Uterus (tissue), 4 donors: ENCODE measurements at places on chromosomes 12 and 14. TPM values are rescaled to one million over a fixed set of nuclear protein-coding genes. Genes with fewer than 3 reads are reported as not detected.

Gene KLRK1
- total RNA-seq, result 0.76 TPM

Gene RPGRIP1
- not detected for total RNA-seq

Gene CPNE6
- total RNA-seq, result 0.76 TPM

Gene KRT71
- total RNA-seq, result not detected

Gene GLIPR1L1
- not detected for total RNA-seq

Gene TMEM121
- total RNA-seq, result 9.1 TPM

DNA sequence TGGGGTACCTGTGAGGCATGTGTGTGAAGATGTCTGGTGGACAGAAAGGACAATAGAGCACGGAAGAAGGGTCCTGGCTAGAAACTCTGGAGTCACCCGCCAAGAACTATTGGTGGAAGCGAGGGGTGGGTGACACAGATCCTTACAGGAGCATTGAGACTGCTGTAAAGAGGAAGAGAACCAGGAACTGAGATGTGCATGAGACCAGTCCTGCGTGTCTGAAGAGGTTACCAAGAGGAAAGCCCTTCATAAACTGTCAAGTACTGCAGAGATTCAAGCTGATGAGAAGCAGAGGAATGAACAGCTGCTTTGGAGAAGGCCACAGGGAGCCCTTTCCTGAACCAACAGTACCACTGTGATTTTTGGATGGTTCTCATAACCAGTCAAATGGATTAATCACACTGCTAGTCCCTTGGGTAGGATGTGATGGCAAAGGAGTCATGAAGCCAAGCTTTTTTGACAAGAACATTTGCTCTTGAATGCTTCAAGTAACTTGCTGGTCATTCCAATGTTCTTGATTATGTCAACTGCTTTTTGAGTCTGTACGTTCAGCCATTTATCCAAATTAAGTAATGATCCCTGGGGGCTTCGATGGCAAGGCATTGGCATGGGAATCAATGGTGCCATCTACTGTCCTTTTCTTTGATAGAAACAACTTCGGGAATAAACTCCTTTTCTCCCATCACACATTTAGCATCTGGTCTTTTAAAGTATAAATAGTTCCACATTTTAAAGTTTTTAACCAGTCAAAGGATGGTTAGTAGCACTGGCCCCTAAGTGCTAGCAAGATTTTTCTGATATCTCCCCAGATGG is 42.9 kb downstream of the GPR135 start:
- no peaks in the 10 kb centered on the region for H3K36me3 ChIP-seq
- H3K27me3 ChIP-seq, result no peaks in the 10 kb centered on the region
- peak overlapping the region; percentile 83 for H3K27ac ChIP-seq
- no peaks in the 10 kb centered on the region for H3K4me1 ChIP-seq
- no peak overlapping the region for H3K4me3 ChIP-seq

DNA sequence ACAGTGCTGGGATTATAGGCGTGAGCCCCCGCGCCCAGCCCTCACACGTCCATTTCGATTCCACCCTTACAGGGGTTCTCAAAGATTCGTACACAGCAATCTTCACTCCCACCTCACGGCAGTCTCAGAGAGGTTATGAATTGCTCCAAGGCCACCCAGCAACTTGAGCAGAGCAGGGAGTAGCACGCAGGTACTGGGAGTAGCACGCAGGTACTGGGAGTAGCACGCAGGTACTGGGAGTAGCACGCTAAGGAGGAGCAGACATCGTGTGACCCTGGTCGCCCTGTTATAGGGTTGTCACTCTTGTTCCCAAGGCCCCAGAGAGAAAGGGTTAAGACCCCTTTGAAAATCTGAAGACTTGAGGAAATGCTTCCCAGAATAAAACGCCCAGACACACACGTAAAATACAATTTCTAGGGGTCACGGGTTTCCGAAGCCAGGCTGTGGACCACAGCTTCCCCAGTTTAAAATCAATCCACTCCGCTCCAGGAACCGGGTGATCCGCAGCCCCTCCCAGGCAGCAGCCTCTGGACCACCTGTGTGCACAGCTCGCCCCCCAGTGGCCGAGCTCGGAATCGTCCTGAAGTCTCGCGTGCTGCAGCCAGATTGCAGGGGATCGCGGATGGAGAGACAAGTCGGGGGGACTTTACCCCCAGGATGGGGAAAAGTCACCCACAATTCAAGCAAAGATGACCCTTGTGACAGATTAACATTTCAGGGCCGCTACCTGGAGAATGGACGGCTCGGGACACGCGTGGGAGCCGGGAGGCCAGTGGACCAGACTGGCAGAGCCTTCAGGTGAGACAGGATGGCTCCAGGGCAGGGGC is 92.0 kb downstream of the SCARB1 start:
- no peak overlapping the region for H3K27ac ChIP-seq
- peaks cover 3% of the 10 kb centered on the region for H3K4me1 ChIP-seq
- no peaks in the 10 kb centered on the region for H3K27me3 ChIP-seq
- no peak overlapping the region for H3K4me3 ChIP-seq
- H3K36me3 ChIP-seq, result no peaks in the 10 kb centered on the region
- peak; percentile 88 for DNase-seq

- DNase-seq, result peak; percentile 69
- no peak overlapping the region for H3K27ac ChIP-seq
- no peaks in the 10 kb centered on the region for H3K4me1 ChIP-seq
- no peaks in the 10 kb centered on the region for H3K36me3 ChIP-seq
Measured at GRCh38 chr12:48996794-48997718, 2.1 kb downstream of the DDN start.

DNA sequence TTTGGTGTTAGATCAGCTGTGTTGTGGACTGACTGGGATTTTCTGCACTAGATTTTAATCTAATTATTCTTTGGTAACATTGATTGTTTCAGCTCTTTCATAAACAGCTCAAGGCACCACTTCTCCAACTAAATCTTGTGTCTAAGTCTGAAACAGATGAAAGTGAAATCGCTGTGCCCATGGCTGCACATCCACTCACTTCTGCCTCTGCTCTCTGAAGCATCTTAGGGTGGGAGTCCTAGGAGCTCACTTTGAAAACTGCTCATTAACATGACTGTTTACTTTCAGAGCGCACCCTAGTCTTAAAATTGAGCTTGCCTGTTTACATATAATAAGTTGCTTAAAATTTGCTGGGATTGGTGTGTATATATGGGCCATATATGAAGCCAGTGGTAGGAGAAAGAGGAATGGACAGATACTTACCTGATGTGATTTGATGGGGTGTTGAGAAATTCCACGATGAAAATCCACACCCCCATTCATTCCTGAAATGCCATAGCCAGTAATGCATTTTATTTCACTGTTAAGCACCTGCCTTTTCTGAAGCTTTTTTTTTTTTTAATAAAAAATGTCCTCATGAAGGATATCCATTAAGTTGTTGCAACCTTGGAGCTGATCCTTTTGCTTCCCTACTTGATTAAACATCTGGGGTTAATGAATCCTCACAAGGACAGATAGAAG is 52.8 kb downstream of the PPFIBP1 start:
- peaks cover 11% of the 10 kb centered on the region for H3K4me1 ChIP-seq
- no peaks in the 10 kb centered on the region for H3K36me3 ChIP-seq
- no peak overlapping the region for H3K27ac ChIP-seq

DNA sequence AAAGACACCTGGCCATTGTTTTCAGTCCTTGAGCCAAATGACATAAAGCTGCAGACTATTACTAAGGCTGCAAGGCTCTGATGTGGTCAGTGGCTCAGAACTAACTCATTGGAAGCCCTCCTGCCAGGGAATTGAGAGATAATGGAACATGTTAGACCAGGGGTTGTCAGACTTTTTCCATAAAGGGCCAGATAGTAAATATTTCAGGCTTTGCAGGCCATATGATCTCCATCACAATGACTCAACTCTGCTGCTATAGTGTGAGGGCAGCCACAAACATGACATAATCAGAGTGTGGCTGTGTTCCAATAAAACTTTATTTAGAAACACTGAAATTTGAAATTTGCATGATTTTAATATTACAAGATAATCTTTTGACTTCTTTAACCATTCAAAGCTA is 140.3 kb downstream of the TMEM30B start:
- H3K36me3 ChIP-seq, result no peaks in the 10 kb centered on the region
- H3K4me1 ChIP-seq, result no peaks in the 10 kb centered on the region
- H3K27ac ChIP-seq, result no peak overlapping the region
- no peak for DNase-seq
- no peak overlapping the region for H3K4me3 ChIP-seq

GRCh38 chr12:110039085-110039807 is 9.1 kb downstream of the C12orf76 start:
- H3K4me1 ChIP-seq, result no peaks in the 10 kb centered on the region
- no peak overlapping the region for H3K27ac ChIP-seq
- no peak for DNase-seq

- no peak for DNase-seq
- no peaks in the 10 kb centered on the region for H3K36me3 ChIP-seq
- no peaks in the 10 kb centered on the region for H3K27me3 ChIP-seq
Measured at GRCh38 chr14:68534276-68534675, 258.6 kb downstream of the ZFP36L1 start.

DNA sequence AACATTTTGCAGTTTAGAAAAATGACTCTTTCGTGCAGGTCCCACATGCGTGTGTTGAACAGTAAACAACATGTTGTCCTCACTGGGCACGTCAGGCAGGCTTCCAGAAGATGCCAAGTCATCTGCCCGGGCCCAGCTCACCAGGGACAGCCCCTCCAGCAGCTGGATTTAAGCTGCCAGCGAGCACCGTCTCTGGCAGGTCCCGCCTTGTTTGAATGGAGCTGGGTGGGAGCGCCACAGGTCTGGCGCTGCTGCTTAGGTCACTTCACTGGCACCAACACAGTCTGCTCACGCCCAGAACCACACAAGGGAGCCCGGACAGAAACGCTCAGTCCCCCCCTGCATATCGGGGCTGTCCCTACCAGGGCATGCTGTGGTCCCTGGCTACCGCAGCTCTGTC is 33.1 kb upstream of the MMP17 start:
- no peaks in the 10 kb centered on the region for H3K27me3 ChIP-seq
- no peaks in the 10 kb centered on the region for H3K4me1 ChIP-seq
- H3K27ac ChIP-seq, result no peak overlapping the region
- no peak overlapping the region for H3K4me3 ChIP-seq
- no peak for DNase-seq

DNA sequence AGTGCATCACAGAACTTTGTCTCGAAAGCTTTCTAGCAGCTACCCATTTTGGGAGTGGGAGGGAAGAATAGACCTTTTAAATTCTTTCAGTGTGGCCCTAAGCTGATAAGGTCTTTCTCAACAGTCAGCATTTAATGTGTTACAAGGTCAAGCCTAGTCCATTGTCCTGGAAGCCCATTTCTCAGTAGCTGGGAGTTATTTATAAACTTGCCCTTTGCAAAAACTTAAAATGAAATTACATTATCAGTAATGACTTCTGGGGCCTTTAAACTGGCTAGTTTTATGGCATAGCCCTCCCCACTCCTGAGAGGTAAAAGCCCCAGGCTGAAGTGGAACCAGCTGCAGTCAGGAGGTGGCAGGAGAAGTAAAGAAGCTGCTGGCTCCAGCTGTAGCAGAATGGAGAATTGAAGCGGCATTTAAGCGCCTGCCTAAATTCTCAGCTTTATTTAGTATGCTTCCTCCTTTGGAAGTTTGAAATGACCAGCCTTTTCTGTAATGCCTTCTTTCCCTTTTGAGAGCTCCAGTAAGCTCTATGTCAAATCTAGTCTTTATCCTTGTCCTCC is 12.4 kb downstream of the COPZ1 start:
- H3K27me3 ChIP-seq, result no peaks in the 10 kb centered on the region
- no peak overlapping the region for H3K4me3 ChIP-seq
- H3K27ac ChIP-seq, result peak overlapping the region; percentile 79
- DNase-seq, result no peak
- H3K36me3 ChIP-seq, result no peaks in the 10 kb centered on the region

GRCh38 chr12:108119126-108119973 is 9.7 kb upstream of the WSCD2 start:
- DNase-seq, result peak; percentile 62
- no peaks in the 10 kb centered on the region for H3K27me3 ChIP-seq
- H3K36me3 ChIP-seq, result no peaks in the 10 kb centered on the region
- H3K27ac ChIP-seq, result peak overlapping the region; percentile 66

DNA sequence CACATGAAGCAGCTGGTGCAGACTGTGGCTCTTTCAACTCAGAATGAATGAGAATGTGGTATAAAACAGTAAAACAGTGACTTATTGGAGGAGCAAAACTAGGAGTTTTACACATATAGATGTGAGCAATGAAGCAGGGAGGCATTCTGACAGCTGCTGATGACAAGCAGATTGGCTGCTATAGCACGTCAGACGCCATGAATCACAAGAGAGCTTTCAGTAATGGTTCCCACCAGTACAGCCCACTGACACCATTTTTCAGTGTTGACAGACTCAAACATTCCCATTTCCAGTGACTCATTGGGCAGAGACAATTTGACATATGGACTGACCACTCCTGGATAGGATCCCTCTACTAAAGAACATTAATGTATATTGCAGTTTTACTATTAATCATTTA is 24.6 kb upstream of the FSCB start:
- H3K27ac ChIP-seq, result no peak overlapping the region
- no peaks in the 10 kb centered on the region for H3K27me3 ChIP-seq
- no peaks in the 10 kb centered on the region for H3K36me3 ChIP-seq

GRCh38 chr12:69502345-69503081 is 32.3 kb downstream of the FRS2 start:
- H3K27ac ChIP-seq, result no peak overlapping the region
- no peaks in the 10 kb centered on the region for H3K4me1 ChIP-seq
- no peaks in the 10 kb centered on the region for H3K36me3 ChIP-seq
- no peaks in the 10 kb centered on the region for H3K27me3 ChIP-seq

GRCh38 chr12:94941440-94941862 is 62.0 kb downstream of the NDUFA12 start:
- no peaks in the 10 kb centered on the region for H3K27me3 ChIP-seq
- DNase-seq, result peak; percentile 20
- no peaks in the 10 kb centered on the region for H3K4me1 ChIP-seq
- H3K4me3 ChIP-seq, result no peak overlapping the region
- H3K36me3 ChIP-seq, result no peaks in the 10 kb centered on the region

GRCh38 chr12:56110571-56110970 is 5.9 kb upstream of the RPL41 start:
- no peaks in the 10 kb centered on the region for H3K27me3 ChIP-seq
- no peak overlapping the region for H3K27ac ChIP-seq
- no peaks in the 10 kb centered on the region for H3K36me3 ChIP-seq
- H3K4me3 ChIP-seq, result no peak overlapping the region
- no peaks in the 10 kb centered on the region for H3K4me1 ChIP-seq

- H3K4me1 ChIP-seq, result peaks cover 14% of the 10 kb centered on the region
- H3K4me3 ChIP-seq, result no peak overlapping the region
- H3K27me3 ChIP-seq, result no peaks in the 10 kb centered on the region
- no peaks in the 10 kb centered on the region for H3K36me3 ChIP-seq
- no peak overlapping the region for H3K27ac ChIP-seq
Measured at GRCh38 chr14:23326491-23327332, 5.5 kb downstream of the PABPN1 start.

DNA sequence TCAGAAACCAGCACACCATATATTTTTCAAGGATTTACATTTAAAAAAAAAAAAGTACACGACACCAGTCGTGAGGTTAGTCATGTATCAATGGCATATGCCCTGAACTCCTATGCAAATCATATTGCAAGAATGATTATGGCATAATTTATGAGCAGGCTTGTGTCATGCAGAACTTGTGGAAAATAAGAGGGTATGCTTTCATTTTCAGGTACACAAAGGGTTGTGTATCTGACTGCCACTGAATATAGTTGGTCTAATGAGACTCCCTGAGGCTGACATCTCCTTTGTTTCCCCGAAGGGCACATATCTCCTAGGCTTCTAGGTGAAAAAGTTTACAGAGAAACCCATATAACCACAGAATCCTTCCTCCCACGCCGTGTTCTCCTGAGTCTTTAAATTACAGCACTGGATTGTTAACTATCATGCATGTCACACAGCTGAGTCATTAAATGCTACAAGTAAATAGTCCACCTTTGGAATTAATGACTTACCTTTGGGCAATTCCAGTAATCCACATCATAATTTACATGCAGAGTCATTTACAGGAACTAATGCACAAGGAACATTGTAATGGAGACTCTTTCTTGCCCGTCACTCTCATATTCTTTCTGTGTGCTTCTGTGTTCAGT is 356.7 kb upstream of the DIO2 start:
- no peak overlapping the region for H3K4me3 ChIP-seq
- H3K27me3 ChIP-seq, result no peaks in the 10 kb centered on the region
- no peak overlapping the region for H3K27ac ChIP-seq
- no peaks in the 10 kb centered on the region for H3K36me3 ChIP-seq
- no peak for DNase-seq
